ENCODE measurements at places on chromosomes 16 and 17.

DNA sequence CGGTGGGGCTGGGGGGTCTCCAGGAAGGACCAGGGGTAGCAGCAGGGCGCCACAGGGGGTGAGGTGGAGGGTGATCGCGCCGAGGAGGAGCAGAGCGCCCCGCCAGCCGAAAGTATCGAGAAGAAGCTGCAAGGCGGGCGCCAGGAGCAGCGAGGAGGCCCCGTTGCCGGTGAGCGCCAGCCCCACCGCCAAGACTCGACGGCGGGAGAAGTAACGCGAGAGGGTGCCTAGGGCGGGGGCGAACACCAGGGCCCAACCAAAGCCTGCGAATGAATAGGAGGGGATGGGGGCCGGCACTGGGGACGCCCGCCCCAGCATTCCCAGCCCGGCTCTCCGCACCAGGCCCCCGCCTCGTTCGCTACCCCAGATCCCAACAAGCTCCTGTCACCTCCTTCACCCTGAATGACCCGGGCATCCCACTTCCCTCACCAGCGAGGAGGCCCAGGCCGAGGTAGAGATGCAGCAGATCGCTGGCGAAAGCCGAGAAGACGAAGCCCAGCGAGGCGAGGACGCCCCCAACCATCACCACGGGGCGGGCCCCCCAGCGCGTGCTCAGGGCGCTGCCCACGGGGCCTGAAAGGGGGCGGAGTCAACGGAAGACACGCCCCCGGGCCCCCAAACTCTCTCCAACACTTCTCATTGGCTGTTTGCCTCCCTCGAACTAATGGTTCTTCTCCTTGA, 1.3 kb downstream of the SLC16A11 start:
- no peak for DNase-seq

DNA sequence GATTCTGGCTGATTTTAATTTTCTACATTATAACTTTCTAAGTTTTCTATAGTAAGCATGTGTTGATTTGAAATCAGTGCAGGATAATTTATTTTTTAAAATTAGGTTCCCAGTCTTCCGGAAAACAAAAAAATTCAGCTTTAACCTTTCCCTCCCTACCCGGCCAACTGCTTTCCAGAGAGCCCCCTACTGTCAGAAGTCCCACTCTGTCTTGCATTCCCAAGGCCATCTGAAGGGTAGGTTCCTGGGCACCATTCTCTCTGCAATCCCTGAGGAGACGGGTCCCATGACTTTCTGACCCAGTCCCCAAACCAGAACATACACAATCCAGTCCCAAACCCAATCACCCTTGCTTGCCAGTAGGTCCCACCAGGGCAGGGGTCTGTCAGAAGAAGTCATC, 200.3 kb downstream of the CYLD start:
- DNase-seq = no peak

DNA sequence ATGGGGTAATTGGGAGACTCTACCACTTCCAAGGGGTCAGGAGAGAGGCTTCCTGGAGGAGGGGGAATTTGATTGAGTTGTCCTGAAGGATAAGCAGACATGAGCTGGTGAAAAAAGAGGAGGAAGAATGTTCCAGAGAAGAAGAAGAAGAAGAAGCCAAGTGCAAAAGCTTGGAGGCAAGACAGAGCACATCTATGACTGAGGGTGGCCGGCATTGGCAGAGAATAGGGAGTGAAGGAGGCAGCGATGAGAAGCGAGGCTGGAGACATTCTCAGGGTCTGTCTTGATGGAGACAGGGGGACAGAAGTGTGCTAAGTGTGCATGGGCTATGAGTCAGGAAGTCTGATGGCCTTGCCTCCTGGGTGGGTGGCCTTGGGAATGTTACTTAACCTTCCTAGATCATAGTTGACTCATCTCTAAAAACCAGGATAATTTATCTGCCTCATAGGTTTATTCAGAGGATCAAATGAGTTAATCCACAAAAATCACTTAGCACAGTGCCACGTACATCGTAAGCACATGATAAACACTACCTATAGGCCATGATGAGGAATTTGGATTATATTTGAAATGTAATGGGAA, 171.7 kb downstream of the ABCC12 start:
- no peak for DNase-seq

DNA sequence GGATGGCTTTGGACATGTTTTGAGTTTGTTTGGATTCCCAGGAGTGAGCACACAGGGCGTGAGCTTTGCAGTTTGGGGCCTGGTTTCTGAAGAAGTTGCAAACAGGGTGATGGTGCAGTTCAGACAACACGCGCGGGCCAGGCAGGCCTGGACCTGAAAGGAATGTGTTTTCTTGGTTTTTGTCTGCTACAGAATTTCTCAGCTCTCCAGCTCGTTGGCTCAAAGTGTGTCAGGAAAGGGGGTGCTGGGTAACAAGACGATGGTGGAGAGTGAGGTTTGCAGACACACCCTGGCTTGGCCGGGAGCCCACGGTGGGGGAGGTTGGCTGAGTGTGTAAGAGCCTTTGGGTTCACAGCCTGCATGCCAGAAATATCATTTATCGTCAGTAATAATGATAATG, 82.3 kb downstream of the CMIP start:
- DNase-seq = no peak

Measured in DMS 273 treated with DMSO at 0.1 percent for 48 hours (cell line).